Kidney (tissue), 22 donors: ENCODE measurements at places on chromosomes 11 and 22. TPM values are rescaled to one million over a fixed set of nuclear protein-coding genes. Genes with fewer than 3 reads are reported as not detected.

DNA sequence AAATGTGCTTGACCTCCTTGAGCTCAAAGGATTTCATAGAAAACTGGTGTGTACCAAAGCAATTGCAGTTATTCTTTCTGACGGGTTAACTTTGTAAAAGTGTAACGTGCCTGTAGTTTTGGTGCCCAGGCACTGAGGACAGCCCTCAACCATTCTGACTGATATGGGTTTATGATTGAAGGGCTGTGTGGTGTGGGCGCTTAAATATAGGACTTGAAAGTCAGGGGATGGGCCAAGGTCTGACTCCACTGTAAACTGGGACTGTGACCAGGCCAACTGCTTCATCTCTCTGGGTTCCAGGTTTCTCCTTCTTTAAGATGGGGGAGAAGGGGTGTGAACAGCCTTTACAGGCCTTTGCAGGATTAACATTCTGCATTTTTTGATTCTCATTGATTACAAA is 191.1 kb upstream of the ARHGAP20 start:
- H3K27me3 ChIP-seq, result no peaks in the 10 kb centered on the region
- DNase-seq, result no peak
- H3K4me3 ChIP-seq, result no peak overlapping the region
- no peak overlapping the region for H3K27ac ChIP-seq
- no peaks in the 10 kb centered on the region for H3K4me1 ChIP-seq

DNA sequence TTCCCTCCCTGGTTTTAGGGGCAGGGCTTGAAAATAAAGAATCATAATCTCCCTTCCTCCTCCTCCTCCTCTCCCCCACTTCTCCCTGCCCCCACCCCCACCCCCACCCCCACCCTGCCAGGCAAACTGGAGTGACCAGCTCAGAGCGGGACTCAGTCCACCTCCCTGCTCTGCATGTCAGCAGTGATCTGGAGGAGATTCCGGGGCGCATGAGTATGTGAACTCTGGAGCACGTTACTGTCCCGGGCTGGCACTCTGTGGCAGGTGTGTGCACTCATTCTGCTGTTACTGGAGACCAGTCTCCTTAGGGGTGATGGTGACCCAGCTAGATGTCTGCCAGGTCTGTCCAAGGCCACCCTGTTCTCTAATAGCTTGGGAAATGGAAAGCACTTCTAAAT is 33.9 kb downstream of the MARK2 start:
- H3K4me3 ChIP-seq, result no peak overlapping the region
- H3K27ac ChIP-seq, result peak overlapping the region; percentile 71
- no peaks in the 10 kb centered on the region for H3K27me3 ChIP-seq
- H3K4me1 ChIP-seq, result peaks cover 43% of the 10 kb centered on the region

POTEH gene
- not detected for total RNA-seq

GRCh38 chr11:8719211-8719649 is 36.6 kb downstream of the RPL27A start:
- no peak overlapping the region for H3K4me3 ChIP-seq
- H3K4me1 ChIP-seq, result no peaks in the 10 kb centered on the region
- no peaks in the 10 kb centered on the region for H3K27me3 ChIP-seq
- no peak for DNase-seq
- H3K36me3 ChIP-seq, result no peaks in the 10 kb centered on the region

CD3D gene
- 8.7 TPM for total RNA-seq

GRCh38 chr11:59158206-59159068 is 13.5 kb upstream of the DTX4 start:
- no peaks in the 10 kb centered on the region for H3K4me1 ChIP-seq
- H3K27ac ChIP-seq, result no peak overlapping the region
- peak; percentile 90 for DNase-seq
- no peak overlapping the region for H3K4me3 ChIP-seq
- H3K27me3 ChIP-seq, result no peaks in the 10 kb centered on the region

NOX4 gene
- 13.0 TPM for total RNA-seq

KCNQ1 gene
- total RNA-seq, result 45.5 TPM

GRCh38 chr11:75337195-75337654 is 14.2 kb downstream of the ARRB1 start:
- H3K27me3 ChIP-seq, result no peaks in the 10 kb centered on the region
- no peak for DNase-seq
- peak overlapping the region; percentile 56 for H3K27ac ChIP-seq
- no peaks in the 10 kb centered on the region for H3K36me3 ChIP-seq
- no peak overlapping the region for H3K4me3 ChIP-seq

PLET1 gene
- total RNA-seq, result not detected

NXPE2 gene
- total RNA-seq, result 0.22 TPM

DNA sequence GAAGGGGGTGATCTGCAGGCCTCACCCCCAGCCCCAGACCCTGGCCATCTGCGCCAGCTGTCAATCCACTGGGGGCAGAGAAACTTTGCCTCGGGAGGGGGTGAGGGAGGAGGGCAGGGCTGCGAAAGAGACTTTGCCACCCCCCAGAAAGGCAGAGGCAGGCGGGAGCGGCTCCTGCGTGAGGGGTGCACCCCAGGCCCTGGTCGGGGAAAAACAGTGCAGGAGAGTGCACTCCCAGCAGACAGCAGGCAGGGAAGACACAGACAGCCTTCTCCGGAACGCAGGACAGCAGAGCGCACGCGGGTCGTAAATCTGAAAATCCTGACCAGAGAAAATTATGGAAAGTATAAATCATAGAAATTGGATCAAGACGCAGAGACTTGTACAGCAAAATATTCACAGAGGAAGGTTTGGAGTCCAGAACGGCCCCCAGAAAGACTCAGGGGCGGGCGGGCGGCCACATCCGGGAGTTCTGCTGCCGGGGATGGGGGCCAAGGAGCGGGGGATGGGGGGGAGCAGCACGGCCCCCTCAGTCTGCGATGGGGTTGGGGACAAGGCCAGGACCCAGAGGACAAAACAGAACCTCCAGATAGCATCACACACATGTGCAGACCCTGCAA is 8.0 kb upstream of the MRPL23 start:
- no peaks in the 10 kb centered on the region for H3K36me3 ChIP-seq
- no peak overlapping the region for H3K4me3 ChIP-seq
- no peak overlapping the region for H3K27ac ChIP-seq

DNA sequence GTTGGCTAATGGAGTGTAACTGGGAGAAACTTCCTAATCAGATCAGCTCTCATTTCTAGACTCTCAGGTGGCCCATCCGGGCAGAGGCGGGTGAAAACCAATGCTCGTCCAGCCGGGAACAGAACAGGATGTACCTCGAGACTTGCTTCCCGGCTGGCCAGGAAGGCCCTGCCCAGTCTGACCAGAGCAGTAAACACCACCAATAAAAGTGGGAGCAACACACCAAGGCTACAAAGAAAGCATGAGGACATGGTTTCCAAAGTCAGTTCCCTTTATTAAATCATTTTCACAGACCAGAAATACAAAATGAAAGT is 940 bp upstream of the TNKS1BP1 start:
- no peaks in the 10 kb centered on the region for H3K27me3 ChIP-seq
- peak overlapping the region; percentile 98 for H3K27ac ChIP-seq
- H3K4me3 ChIP-seq, result peak overlapping the region; percentile 80
- H3K36me3 ChIP-seq, result peaks cover 10% of the 10 kb centered on the region
- DNase-seq, result no peak

- H3K36me3 ChIP-seq, result no peaks in the 10 kb centered on the region
- H3K27ac ChIP-seq, result no peak overlapping the region
- no peaks in the 10 kb centered on the region for H3K27me3 ChIP-seq
Observed at GRCh38 chr22:26430600-26430999, 1.5 kb downstream of the ASPHD2 start.

DNA sequence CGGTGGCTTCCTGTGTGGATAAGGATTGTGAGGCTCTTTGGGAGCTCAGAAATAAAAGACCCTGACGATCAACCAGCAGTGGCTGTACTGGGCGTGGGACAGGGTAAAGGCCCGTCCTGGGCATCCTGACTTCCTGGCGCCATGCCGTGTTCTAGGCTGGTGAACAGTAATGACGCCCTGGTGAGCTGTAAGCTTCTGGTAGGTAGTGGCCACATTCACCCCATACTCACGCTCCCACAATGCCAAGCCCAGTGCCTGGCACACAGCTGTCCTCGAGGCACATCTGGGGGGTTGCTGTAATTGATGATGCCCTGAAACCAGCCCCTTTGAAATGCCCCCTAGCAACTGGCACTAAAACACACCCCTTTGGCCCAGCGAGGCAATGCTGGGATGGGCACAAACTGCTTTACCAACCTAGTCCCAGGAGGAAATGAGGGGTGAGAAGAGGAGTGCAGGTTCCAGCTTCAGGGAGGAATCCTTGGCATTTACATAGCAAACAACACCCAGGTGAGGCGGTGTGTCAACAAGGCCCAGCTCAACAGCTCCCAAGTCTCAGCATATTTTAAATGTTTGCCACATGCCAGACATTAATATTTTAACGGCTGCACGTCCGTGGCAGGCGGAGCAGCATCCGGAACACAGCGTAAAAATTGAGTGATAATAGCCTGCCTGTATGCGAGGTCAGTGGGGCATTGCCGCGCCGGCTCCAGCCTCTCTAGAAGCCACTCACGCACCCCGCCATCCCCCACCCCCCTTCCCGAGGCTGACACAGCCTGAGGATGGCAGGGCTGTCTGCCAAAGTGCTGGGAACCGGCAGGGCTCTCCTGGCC is 79.3 kb downstream of the DSCAML1 start:
- H3K36me3 ChIP-seq, result no peaks in the 10 kb centered on the region
- H3K27me3 ChIP-seq, result peaks cover 4% of the 10 kb centered on the region
- H3K27ac ChIP-seq, result no peak overlapping the region

- H3K27me3 ChIP-seq, result no peaks in the 10 kb centered on the region
- peaks cover 10% of the 10 kb centered on the region for H3K36me3 ChIP-seq
- no peaks in the 10 kb centered on the region for H3K4me1 ChIP-seq
- no peak overlapping the region for H3K4me3 ChIP-seq
- no peak for DNase-seq
Observed at GRCh38 chr11:93689240-93689639, 27.8 kb downstream of the CEP295 start.

DNA sequence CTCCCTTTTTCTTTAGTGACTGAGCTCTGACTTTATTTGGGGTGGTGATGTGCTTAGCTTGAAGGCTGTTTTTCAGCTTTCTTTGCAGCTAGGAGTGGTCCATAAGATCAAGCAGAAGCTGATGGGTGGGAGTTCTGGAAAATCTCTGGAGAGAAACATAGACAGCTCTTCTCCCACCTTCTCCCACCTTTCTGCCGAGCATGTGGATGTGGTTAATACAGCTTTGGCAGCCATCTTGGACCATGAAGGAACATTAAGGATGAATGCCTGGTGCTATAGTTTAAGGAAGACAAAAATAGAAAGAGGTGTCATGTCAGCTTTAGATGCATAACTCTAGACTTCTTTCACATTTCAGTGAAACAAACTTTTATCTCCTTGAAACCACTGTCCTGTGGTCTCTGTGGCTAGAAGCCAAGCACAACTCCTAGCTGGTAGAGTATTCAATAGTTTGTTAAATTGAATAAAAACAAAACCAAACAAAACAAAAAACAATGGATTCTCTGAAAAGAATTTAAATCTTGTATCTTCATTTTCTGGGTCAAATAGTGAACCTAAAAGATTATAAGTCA is 203.6 kb upstream of the SESN3 start:
- DNase-seq, result no peak
- H3K27me3 ChIP-seq, result no peaks in the 10 kb centered on the region
- H3K4me1 ChIP-seq, result no peaks in the 10 kb centered on the region

DNA sequence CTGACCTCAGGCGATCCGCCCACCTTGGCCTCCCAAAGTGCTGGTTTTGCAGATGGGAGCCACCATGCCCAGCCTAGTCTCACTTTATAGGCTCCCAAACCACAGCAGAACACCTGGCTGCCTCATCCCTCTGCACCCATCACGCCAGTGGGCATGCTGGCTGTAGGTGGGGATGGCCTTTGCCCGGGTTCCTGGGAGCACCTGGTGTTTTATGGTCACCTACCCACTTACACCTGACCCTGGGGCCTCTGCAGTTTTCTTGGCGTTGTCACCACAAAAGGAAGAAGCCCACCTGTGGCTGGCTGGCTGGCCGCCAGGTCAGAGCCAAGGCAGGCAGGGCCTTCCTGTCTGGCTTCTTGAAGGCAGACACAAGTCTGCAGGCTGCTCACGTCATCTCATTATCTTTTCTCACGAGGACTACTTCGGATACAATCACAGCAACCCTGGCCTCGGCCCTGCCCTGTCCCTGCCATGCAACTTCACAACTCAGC is 8.2 kb downstream of the RRP7A start:
- no peaks in the 10 kb centered on the region for H3K36me3 ChIP-seq
- peaks cover 2% of the 10 kb centered on the region for H3K4me1 ChIP-seq
- H3K4me3 ChIP-seq, result no peak overlapping the region
- DNase-seq, result no peak

GRCh38 chr11:77497368-77497767 is 23.5 kb upstream of the PAK1 start:
- H3K27me3 ChIP-seq, result no peaks in the 10 kb centered on the region
- no peak overlapping the region for H3K27ac ChIP-seq
- no peaks in the 10 kb centered on the region for H3K4me1 ChIP-seq
- DNase-seq, result no peak
- no peak overlapping the region for H3K4me3 ChIP-seq
- H3K36me3 ChIP-seq, result no peaks in the 10 kb centered on the region

DNA sequence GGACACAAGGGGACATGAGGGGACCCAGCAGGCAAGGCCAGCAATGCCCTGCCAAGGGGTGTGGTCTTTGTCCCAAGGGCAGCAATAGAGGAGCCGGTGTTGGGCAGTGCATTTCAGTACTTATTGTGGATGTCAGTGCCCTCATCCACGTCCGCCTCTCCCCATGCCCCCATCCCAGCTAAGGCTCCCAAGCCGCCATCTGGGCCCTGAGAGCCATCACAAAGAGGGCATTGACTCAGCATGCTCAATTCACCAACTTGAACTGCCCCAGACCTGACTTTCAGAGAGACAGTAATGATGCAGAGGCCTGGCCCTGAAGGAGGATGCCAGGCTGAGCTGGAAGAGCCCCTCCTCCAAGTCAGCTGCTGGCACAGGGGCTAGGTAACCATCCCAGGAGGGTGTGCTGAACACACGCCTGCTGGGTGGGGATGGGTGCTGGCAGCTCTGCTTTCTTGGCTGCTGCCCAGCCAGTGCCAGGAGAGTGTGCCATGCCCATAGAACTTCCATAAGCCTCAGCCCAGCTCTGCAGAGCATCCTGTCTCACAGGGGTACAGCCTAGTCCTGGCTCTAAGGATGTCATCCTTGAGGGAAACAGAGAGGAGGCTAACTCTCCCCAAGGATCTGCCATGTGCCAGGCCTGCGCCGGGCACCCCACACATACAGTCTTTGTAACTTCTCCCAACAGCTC is 46.5 kb downstream of the PDE2A start:
- H3K27ac ChIP-seq, result no peak overlapping the region
- no peak overlapping the region for H3K4me3 ChIP-seq
- H3K27me3 ChIP-seq, result no peaks in the 10 kb centered on the region

DNA sequence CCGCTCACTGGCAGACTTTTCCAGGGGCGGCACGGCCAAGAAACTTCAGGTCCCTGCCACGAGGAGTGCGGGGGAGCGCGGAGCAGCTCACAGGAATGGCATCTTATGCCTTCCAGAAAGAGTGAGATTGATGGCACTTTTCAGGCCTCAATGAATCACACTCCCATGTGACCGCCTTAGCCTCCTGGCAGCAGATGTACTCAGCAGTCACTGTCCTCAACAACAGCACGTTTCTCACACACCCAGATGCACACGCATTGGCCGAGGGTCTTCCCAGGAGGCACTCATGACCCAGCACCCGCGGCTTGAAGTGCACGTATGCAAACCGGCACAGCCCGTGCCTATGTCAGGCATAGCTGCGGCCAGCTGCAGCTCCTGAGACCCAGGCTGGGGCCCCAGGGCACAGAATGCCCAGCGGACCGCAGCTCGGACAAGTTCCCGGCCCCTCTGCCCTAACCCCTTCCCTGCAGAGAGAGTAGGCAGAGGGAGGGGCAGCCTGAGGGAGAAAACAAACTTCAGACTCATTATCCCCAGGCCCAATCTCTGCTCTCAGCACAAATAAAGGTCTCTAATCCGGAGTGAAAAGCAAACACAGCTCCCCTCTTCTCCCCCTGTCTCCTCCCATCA is 48.3 kb downstream of the RPUSD4 start:
- no peak overlapping the region for H3K4me3 ChIP-seq
- no peaks in the 10 kb centered on the region for H3K36me3 ChIP-seq
- peak; percentile 91 for DNase-seq

PLAAT3 gene
- total RNA-seq, result 88.2 TPM

PDGFD gene
- total RNA-seq, result 12.2 TPM
